ENCODE measurements at places on chromosomes 5 and 9.

DNA sequence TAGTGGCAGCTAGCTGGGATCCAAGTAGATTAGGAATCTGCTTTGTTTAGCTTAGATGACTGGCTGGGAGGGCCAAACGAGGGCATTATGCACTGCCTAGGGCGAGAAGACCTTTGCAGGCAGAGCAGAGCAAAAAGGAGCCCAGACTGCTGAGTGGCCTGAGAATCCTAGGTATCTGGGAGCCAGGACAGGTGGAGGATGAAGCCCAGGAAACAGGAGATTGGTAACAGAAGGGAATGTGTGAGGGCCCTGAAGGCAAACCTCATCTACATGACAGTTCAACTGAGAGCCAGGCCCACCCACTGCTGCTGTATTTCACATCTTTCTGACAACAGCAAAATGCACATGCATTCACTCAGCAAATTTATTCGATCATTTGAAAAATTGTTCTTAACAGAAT is 192.3 kb downstream of the DTWD2 start:
- DNase-seq = no peak

- DNase-seq = no peak
These were observed 19.5 kb downstream of the THBS4 start for GRCh38 chr5:80054682-80055081.

GRCh38 chr5:97545886-97546535 is 363.0 kb upstream of the RIOK2 start:
- DNase-seq = no peak

GRCh38 chr9:92627651-92628050 is 42.3 kb downstream of the IPPK start:
- no peak for DNase-seq

Data from GM10248 (cell line).